GM23338 (cell line): ENCODE measurements at places on chromosomes 5 and 9.

DNA sequence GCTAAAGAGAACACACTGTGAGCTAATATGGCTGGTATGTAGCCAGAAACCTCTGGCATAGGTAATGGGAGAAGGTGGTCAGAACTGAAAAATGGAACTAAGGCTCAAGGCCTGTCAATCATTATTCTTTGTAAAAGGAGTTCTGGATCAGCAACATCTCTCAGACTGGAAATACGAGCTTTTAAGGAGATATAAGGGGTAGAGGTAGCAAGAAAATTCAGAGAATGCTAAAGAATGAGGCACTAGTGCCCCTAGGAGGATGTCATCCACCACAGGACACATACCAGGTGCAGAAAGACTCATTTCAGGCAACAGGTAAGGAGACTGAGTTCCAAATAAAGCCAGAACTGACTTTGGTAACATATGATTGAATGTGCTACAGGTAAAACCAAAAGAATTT lies 18.9 kb upstream of the MOCS2 start:
- DNase-seq, result no peak

DNA sequence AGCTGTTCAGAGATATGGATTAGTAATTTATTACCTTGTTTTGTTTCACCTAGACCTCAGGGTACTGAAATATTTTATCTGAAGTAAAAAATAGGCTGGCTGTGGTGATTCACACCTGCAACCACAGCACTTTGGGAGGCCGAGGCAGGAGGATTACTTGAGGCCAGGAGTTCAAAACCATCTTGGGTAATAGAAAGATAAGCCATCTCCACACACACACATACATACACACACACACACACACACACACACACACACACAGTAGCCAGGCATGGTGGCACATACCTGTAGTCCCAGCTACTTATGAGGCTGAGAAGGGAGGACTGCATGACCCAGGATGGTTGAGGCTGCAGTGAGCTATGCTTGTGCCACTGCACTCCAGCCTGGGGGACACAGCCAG lies 3.7 kb downstream of the ANXA2R start:
- DNase-seq, result no peak

- no peak for DNase-seq
These were observed 52.5 kb downstream of the SHB start for GRCh38 chr9:38016375-38017135.

DNA sequence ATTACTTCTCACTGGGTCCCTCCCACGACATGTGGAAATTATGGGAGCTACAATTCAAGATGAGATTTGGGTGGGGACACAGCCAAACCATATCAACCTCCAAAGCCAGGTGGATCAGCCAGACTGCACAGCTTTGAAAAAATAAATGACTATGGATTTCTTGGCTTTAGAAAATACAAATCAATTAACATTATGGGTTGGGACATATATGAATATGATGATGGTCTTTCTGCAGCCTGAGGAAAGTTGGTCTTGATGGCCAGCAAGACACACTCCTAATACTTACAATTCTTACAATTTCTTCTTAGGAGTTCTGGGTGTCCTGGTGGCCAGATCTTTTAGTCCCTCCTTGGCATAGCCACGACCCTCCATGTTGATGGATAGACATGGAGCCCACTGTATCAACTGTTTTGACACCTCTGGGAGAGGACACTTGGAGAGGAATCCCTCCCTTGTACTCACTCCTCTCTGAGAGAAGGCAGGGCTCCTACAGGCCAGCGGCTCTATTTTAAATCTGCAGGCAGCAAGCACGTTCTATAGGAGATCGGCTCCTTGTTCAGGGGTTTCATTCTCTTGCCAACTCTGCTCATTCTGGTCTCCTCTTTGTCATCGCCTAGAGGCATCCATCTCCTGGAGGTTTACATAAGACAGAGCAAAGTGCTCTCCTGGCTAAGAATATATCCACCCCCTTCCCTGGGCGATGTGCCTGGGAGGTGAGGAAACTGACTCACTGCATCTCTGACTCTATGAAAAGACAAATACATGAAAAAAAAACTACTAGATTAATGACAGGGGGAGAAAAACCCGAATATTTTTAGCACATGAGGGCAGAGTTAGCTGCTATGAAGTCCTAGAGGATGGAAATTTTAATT lies 145.9 kb downstream of the CARTPT start:
- DNase-seq, result no peak

DNA sequence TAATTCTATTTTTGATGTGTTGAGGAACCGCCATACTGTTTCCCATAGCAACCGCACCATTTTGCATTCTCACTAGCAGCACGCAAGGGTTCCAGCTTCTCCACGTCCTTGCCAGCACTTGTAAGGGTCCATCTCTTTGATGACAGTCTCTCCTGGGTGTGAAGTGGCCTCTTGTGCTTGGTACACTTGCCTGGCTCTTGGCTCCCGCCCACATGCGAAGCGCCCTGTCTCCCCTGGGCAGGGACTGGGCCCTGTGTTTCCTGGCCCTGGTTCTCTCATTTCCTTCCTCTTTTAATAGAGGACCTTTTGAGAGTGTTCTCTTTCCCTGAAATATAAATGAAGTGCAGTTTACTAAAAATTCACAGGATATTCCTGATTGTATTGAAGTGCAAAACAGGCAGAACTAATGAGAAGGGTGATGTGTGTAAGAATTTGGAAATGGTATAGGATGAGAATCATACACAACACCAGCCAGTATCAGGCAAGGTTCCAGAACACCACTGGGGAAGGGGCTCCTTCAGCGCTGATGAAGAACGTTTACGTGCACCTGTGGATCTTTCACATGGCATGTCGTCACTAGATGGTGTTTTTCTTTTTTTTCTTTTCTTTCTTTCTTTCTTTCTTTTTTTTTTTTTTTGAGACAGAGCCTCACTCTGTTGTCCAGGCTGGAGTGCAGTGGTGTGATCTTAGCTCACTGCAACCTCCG lies 73.0 kb downstream of the EHMT1 start:
- no peak for DNase-seq

DNA sequence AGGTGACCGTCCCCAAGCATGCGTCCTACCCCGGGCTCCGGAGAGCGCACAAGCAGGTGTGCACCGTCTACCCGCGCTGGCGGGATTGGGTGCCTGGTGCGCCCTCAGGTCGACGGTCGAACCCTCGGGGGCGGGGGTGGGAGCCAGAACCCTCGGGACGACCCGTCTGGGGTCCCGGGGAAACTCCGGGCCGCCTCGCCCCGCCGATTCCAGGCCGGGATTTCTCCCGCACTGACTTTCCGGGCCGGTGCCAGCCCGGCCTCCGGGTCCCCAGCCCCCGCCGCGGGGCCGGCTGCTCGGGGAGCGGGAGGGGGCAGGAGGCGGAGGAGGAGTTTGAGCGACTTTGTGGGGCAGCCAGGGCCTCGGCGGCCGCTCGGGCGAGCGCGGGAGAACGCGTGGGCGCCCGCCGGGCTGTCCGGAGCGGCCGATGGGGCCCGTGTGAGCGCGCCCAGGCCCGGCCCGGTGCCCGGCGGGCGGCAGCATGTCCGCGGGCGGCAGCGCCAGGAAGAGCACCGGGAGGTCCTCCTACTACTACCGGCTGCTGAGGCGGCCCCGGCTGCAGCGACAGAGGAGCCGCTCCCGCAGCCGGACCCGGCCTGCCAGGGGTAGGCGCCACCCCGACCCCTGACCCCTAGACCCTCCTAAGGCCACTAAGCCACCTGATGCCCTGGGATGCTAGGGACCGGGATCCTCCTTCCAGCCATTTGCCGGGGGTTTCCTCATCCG lies at the start of gene DAB2IP:
Gene DAB2IP (plus strand): TSS at position 340 of the 726 bp plus-strand sequence. CDS start 142 bp downstream, at position 482.
- peak; percentile 80 for DNase-seq

GRCh38 chr9:69759021-69759420 lies 790 bp downstream of the PTAR1 start:
- DNase-seq, result no peak

DNA sequence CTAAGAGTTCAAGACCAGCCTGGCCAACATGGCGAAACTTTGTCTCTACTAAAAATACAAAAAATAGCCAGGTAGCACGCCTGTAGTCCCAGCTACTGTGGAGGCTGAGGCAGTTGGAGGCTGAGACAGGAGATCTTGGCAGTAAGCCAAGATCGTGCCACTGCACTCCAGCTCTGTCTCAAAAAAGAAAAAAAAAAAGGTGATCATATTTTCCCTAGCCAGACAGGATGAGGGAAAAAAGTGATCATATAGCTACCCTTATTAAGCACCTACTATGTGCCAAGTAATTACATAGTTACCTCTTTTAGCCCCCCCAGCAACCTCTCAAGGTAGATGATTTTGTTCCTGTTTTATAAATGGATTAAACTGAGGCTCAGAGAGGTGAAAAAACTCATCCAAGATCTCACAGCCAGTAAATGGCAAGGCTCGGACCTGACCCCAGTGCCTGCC lies 18.1 kb upstream of the RPL26L1 start:
- DNase-seq, result no peak

GRCh38 chr5:163861670-163862069 lies 356.3 kb downstream of the MAT2B start:
- DNase-seq, result no peak

GRCh38 chr5:140982083-140982716 lies 15.9 kb downstream of the PCDHAC2 start:
- no peak for DNase-seq

- DNase-seq, result no peak
These were observed 5.7 kb upstream of the TRAF2 start for GRCh38 chr9:136880651-136881050.

- DNase-seq, result no peak
These were observed 432.5 kb downstream of the GADD45G start for GRCh38 chr9:90037146-90037797.

DNA sequence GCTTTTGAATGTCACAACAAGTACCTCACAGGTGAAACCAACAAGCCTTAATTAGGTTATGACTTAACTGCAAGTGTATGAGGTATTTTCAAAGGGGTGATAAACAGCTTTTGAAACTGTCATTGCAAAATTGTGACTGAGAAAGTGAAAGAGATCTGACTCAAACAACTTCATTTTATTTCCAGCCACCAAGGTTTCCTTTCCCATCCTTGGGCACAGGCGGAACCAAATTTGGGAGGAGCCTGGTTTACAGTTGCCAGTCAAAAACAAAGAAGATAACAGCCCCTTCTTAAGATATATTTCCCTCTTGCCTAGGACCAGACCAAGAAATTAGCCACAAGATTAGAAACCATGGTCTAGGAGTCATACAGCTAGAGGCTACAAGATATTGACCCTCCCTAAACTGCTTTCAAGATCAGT lies 417.1 kb downstream of the CSNK1G3 start:
- no peak for DNase-seq

DNA sequence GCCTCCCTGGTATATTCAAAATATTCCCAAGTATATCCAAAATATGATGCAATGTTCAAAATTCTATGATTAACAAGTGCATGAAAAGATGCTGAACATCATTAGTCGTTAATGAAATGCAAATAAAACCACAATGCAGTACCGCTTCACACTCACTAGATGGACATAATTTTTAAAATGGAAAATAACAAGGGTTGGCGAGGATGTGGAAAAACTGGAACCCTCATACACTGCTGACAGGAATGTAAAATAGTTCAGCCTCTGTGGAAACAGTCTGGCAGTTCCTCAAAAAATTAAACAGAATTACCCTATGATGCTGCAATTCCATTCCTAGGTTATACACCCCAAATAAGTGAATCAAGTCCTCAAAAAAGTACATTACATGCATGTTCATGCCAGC lies 36.1 kb upstream of the MYOT start:
- DNase-seq, result no peak

DNA sequence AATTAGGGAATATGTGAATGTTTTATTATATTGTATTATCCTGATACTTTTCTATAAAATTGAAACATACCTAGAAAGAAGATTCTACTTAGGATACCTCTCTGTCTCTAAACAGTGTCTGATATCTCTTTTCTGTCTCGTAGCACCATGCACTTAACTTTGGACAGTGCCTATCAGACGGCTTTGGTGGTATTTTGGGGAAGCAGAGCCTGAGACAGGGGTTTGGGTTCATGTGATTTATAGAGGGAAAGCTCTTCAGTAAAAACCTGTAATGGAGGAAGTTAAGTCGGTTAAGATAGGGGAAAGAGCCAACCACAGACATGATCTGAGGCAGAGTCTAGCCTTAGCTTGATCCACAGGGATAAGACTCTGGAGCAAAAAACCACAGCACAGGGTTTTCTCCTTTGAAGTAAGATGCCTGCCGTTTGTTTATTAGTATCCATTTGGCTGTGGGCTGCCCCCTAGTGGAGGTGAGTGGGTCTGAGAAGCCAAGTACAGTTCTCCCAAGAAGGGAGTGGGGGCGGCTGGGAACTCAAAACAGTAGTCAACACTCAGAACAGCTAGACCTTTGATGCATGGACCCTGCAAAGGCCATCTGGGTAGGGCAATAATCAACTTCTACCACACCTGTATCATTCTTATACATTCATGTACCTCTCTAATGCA lies 141.2 kb upstream of the ASTN2 start:
- peak; percentile 91 for DNase-seq

GRCh38 chr5:535846-536698 lies 11.8 kb upstream of the SLC9A3 start:
- DNase-seq, result no peak

DNA sequence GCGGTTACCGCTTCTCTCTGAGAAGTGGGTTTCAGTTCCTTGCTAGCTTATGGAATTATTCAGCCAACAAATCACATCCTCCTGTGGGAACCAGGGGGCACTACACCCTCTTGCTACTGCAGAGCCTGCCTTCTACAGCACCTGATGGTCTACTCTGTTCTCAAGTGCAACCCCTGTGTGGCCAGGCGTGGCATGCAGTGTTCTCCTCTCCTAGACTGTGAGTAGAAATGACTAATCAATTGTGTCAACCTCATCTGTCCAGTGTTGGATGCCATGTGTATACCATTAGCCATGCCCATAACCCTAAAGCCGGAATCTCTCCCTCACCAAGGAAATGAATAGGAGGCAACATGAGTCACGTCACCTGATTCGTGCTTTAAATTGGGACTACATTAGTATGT lies 117.2 kb upstream of the LIFR start:
- peak; percentile 61 for DNase-seq

DNA sequence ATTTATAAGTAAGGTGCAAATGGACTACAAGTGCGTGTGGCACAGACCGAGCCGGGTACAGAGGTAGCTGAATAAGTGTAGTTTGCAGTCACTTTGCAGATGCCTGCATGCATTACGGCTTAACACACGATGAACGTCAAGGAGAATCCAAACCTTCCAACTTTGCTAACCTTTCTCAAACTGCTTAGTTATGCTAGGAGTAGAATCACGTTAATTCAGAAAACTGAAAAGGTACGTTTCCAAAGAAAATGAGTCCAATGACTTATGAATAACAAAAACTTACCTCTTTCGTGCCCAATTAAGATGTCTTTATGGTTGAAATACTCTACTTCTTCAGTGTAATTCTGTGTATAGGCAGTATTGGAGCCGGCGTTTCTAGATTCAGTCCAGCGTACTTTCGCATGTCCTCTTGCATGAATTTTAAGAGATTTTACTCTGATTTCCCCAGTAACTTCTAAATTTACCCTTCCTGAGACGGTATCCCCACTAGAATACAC lies 539 bp downstream of the ARRDC3 start:
- DNase-seq, result peak; percentile 49
